ENCODE measurements at places on chromosomes 5 and 9.

DNA sequence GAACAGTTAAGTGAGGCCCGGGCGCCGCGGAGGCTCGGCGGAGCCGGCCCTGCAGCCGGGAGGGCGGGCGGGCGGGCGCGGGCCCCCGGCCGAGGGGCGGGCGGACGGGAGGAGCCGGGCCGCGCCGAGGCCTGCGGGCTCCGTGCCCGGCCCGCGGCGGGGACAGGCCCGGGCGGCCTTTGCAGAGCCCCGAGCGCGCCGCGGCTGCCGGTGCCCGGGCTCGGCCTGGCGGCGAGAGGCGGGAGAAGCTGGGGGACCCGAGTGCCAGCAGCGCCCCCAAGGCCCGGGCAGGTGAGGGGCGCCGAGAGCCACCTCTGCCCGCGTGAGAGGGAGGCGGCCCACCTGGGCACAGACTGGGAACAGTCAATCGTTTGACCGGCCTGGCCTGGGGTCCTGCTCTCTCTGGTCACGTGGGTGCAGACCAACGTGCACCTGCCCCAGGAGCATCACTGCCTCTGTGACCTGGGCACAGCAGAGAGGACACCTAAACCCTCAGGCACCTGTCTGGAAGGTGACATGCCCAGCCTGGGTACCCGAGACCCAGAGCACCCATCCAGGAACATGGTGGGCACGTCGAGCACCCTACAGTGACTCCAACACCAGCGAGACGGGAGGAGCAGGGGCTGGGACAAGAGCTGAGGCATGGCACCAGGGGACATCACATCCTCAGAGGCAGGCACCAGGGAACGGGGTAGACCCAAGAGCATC is 531 bp downstream of the MVB12B start:
- no peak for DNase-seq

DNA sequence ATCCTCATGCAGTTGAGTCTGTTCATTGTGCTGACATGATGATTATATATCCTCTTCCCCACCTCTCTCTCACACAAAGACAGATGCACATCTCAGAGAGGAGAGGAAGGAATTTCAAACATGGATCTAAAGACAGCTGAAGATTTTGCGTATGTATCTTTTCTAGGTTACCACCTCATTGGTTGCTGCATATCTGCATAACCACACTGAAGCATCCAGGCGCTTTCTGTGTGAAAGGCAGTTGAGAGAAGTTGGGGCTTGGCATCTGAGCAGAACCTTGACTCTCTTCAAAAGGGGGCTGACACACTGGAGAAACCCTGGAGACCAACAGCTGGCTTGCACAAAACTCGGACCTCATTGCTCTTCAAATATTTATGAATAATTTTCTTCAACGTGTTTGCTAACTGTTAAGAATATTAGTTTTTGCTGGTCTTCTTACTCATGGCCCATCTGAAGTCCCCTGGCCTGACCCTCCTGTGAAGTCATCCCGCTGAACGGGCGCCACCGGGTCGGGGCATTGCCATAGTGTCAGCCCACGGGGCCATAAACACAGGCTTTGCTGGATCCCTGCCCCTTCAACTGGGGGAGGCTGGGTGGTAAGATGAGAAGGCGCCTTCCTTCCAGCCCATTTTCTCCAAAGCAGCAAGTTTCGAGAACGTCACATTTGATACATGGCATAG is 593.2 kb upstream of the CLINT1 start:
- DNase-seq: no peak

GRCh38 chr9:93355827-93356226 is 95.7 kb upstream of the FAM120A start:
- no peak for DNase-seq

DNA sequence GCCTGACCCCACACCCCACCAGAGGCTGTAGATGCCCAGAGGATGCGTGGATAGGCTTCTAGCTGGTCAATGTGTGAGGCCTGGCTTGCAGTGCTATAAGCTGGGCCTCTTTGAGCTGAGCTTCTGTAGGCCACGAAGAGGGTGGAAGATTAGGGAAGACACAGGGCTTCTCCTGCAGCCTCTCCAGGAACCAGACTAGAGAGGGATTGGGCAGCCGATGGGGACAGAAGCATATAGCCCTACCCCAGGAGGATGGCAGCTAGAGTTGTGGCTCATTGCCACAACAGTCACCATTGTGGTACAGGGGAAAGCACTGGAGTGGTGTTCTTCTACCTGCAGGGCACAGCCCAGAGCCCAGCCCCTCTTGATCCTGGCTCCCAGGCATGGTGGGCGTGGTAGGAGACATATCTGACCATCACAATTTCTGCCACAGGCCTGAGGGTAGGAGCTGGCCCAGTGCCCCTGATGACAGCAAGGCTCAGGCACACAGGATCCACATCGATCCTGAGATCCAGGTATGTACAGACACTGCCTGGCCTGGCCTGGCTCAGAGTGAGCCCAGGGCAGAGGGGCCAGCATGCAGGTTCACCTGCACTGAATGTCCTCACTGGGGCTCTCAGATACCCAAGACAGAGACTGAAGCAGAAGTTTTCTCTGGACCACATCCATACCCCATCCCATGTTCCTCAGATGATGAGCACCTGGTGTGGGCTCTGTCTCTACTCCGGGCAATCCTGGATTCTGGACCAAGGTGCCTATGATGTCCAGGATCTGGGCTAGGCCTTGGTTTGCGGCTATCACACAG is 8.7 kb downstream of the PDLIM4 start:
- no peak for DNase-seq

- no peak for DNase-seq
These were observed 60.0 kb downstream of the PAM start for GRCh38 chr5:102815084-102815483.

DNA sequence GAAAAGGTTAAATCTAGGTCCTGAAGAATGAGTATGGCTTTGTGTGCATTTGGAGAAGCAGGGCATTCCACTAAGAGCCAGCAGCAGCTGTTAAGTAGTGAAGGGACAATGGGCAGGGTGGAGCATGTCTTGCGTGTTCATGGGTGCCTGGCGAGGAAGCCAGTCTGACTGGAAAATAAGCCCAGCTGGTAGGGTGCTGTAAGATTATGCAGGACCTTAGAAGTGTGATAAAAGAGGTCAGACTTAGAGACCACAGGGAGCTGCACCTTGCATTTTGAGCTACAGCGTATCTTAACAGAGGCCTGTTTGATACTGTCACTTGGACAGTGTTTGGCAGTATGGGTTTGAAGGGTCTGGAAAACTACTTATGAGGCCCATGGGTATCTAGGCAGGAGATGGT is 131.7 kb upstream of the ELL2 start:
- DNase-seq: no peak

GRCh38 chr5:17267106-17267505 is 49.7 kb downstream of the BASP1 start:
- DNase-seq: peak; percentile 37

GRCh38 chr5:140312067-140312790 is 9.3 kb upstream of the PFDN1 start:
- DNase-seq: no peak

- no peak for DNase-seq
These were observed 13.6 kb downstream of the TRMO start for GRCh38 chr9:97908705-97909104.

DNA sequence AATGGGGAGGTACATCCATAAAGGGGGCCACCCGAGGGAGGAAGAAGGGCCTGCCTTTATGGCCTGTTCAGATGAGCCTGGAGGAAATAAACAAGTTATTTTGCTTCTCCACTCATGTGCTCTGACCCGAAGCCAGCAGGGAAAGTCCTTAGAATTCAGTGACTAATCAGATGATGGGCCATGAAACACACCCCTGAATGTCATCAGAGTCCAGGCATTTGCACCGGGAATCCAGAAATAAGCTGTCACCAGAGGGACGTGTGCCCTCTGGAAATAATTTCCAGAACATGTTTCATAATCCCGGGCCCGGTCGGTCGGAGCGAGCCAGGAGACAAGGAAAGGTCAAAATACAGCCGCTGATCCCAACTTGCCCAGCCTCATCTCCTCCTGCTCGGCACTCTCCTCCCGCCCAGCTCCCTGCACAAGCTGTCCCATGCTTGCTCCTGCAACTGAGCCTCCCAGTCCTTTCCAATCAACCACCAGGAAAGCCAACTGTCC is 73.6 kb upstream of the ZNF622 start:
- DNase-seq: no peak

DNA sequence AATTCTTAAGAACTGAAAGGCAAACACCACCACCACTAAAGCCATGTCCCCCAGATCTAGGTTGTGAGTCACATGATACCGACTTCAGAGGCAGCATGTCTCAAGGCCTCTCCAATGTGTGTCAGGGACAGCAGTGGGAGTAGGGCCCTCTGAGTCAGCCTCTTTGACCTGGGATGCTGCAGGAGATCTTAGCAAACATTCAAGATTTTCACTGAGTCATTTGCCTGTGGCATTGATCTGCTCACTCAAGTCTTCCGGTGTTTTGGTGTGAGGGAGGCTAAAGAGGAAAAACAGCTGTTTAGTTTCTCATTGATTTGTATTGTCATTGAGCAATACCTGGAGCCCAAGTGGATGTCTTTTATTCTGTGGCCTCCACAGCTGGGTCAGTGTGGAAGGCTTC is 36.1 kb downstream of the TMC1 start:
- no peak for DNase-seq

DNA sequence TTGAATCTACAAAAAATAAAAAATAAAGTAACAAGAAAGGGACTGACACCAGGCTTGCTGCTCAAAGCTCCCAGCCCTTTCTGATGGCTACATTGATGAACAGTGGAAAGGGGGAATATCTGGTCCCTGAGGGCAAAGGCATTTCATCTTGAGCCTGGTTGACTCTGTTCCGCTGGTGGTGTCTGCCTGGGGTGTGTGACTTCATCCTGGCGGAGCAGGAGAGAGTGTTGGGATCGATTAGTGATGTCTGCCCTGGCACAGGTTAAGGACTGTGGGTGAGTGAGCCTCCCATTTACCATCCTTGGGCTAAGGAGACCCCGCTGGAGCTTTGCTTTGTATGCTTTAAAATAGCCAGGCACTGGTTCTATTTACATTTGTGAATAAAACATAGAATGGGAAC is 56.9 kb upstream of the ASS1 start:
- DNase-seq: no peak

- no peak for DNase-seq
These were observed 165.3 kb downstream of the TAF11L14 start for GRCh38 chr5:17799521-17799920.

- no peak for DNase-seq
These were observed 125.3 kb upstream of the MARCHF11 start for GRCh38 chr5:16304846-16305245.

DNA sequence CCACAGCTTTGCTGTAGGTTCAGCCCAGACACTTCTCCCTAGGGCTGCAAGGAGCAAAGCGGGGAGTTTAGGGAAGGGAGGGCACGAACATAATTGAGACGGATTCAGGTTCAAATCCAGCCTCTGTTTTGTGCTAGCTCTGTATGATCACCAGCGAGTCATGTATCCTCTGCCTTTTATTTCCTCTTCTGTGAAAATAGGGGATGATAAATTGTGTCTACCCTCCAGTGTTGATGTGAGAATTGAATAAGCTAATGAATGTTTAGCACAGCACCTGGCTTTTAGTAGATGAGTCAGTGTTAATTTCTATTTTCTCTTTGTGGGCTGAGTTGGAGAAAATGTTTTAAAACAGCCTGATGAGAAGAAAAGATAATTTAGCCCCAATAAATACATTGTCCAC is 6.2 kb downstream of the MLANA start:
- DNase-seq: no peak

GRCh38 chr5:82674671-82675070 is 396.5 kb upstream of the RPS23 start:
- no peak for DNase-seq

- DNase-seq: no peak
These were observed 129.6 kb upstream of the PPP1R26 start for GRCh38 chr9:135350003-135350315.

DNA sequence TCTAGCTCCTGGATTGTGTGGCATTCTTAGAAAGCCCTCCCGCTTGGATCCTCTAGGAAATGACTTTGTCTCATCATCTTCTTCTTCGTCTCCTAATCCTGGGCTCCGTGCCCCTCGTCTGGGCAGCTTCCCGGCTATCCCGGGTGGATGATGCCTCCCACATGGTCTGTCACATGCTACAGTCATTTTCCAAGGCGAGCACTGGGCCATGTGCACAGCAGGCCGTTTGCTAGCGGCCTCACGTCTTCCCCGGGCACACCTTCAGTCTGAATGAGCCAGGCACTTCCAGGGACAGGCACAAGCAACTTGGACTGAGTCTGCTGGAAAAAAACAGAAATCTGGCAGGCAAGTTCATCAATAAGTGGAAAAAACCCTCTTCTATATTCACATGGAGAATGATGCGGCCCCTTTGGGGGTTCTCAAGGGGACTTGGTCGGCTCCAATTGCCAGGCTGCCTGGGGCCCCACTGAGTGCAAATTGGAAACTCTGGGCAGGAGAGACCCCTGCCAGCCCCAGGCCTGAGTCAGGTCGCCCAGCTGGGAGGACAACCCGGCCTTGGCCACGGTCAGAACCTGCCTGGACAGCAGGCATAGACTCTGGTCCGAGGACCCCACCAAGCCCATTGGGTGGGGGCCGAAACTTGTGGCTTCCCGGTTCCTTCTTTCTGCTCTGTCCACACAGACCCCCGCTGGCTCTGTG is 11.1 kb upstream of the WNK2 start:
- DNase-seq: no peak

DNA sequence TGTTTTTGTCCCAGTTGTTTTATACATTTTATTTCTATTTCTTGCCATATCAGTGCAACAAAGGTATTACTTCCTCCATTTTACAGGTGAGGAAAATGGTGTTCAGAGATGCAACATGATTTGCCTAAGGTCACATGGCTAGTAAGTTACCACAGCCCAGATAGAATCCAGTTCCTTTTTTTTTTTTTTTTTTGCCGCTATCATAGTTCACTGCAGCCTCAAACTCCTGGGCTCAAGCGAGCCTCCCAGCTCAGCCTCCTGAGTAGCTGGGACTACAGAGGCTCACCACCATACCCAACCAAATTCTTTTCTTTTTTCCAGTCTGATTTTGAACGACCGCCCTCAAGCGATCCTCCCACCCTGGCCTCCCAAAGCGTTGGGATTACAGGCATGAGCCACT is 480 bp upstream of the CCDC69 start:
- peak; percentile 48 for DNase-seq

- DNase-seq: no peak
These were observed 80.7 kb downstream of the C9orf152 start for GRCh38 chr9:110126986-110127864.

DNA sequence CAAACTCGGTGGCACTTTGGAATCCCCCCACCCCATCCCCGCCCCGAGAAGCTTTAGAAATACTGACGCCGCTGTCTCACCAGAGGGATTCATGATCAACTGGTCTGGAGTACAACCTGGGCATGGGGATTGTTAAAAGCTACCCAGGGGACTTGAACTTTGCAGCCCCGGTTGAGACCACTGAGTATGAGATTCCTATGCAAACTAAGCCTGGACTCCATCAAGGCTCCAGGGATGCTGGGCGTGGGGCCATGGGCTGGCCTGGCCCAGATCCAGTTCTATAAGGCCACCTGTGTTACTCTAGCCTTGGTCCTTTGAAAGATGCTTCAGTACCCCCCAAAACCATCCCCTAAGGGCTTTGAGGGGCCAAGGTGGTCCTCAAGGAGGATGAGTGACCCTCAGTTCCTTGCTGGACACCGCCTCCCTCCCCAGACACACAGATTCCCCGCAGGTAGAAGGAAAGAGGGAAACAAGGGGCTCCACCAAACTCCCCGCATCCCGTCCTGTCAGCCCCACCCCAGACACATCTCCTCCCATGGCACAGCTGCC is 68.5 kb downstream of the MRPL36 start:
- DNase-seq: no peak

GRCh38 chr9:107323836-107324585 is 40.9 kb downstream of the RAD23B start:
- no peak for DNase-seq

Data from GM13977 (cell line).